Cerebellar nuclear complex (tissue), 1 donor: ENCODE measurements at places on chromosomes 12 and 14.
A peak's percentile ranks its signal among the peaks of the same experiment; 100 is the strongest.

GRCh38 chr12:69022674-69023073 is 89.7 kb upstream of the CPM start:
- no peak for DNase-seq

- no peak for DNase-seq
Measured at GRCh38 chr12:106281056-106281782, 21.3 kb upstream of the TCP11L2 start.

GRCh38 chr14:94282991-94283723 is 9.9 kb downstream of the SERPINA10 start:
- no peak for DNase-seq

DNA sequence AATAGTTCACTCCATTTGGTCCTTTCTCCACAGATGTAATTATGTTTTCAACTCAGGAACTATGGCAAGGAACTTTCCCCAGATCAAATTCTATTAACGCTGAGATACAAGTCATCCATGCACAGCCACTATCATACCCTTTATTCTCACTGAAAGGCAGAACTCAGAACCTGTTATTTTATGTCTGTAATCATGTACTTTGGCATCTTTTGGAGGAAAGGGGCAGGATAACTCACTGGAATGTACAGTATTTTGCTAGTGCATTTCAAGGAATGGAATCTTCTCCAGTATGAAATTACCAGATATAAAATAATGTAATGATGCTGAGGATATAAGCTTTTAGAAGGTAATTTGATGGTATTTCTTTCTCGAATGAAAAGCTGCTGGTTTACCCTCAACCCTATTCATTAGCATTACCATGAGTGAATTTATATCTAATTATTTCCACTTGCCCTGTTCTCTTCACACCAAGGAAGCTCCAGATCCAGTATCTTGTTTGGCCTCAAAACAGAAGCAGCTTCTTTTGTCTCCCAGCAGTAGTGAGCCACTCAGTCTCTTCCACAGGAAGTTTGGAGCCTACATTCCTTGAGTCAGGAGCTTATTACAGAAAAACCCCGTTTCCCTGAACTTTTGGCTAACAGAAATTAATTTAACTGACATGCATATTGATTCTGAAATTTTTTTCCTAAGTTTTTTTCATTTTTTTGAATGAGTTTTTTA is 10.0 kb upstream of the AMHR2 start:
- DNase-seq: no peak

- DNase-seq: no peak
Measured at GRCh38 chr12:69873429-69873828, 48.4 kb downstream of the MYRFL start.

GRCh38 chr14:102517392-102518062 is 8.0 kb upstream of the ANKRD9 start:
- DNase-seq: no peak

GRCh38 chr14:89221109-89221810 is 195.8 kb downstream of the FOXN3 start:
- no peak for DNase-seq

DNA sequence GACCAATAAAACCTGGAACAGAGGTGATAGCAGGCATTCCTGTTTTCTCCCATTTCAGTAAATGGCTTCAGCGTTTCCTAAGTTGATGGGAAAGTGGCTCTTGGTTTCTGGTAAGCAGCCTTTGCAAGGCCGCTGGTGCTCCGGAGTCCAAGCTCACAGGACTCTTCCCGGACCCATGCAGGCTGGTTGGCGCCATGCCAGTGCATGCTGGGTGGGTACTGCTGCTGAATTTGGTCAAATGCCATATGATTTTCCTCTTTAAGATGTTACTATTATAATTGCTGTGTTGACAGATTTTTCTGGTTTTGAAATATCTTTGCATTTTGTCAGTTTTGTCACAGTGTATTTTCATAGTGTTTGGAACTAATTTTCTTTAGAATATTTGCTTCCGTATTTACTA is 27.7 kb downstream of the PPP2R5C start:
- peak; percentile 3 for DNase-seq

GRCh38 chr12:132702640-132703039 is 8.0 kb upstream of the PGAM5 start:
- no peak for DNase-seq

- DNase-seq: no peak
Measured at GRCh38 chr12:132772606-132773005, 11.0 kb upstream of the ANKLE2 start.

GRCh38 chr14:36874396-36875138 is 212.9 kb downstream of the PAX9 start:
- DNase-seq: no peak

DNA sequence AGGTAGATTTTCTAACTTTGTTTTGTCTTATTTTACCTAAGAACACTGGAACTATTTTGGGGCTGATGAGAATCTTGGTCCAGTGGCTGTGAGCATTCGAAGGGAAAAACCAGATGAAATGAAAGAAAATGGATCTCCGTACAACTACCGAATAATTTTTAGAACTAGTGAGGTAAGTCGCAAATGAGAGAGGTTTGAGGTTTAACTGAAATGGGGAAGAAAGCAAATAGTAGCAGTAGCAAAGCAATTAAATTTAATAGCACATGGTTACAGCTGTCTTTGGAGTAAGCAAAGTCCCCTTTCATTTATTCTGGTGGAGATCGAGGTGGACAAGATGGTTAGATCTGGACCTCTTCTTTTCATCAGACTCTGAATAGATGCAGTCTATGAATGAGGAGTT is 313.5 kb upstream of the RGS6 start:
- no peak for DNase-seq

DNA sequence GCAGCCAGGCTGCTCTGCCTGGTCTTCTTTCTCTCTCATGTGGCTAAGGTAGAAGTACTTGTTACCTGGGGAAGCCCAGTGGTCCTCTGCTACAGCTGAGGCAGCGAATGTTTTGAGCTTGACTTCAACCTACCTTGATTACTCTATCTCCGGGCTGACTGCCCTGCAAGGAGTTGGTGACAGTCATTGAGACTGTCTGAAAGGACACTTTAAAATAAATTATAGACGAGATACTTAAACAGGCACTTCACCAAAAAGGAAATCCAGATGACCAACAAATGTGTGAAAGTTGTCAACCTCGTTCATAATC is 474 bp upstream of the CIT start:
- DNase-seq: no peak

- no peak for DNase-seq
Measured at GRCh38 chr14:64119500-64119899, 174.7 kb downstream of the ESR2 start.

DNA sequence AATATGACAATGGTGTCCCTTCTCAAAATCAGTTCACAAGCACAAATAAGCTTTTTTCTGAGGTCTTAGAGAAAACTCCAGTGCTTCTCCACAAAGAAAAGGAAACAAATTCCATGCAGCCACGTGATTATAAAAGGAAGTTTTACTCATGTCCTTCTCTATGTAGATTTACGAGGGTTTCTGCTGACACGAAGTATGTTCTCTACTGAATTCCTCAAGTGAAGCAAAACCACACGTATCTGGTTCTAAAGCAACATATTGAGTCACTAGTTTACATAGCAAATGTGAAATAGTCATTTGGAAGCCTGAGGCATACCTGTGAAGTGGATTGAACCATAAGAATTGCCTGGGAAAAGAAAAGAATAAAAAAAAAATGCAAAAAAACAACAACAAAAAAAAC is 31.9 kb downstream of the BMP4 start:
- DNase-seq: no peak

DNA sequence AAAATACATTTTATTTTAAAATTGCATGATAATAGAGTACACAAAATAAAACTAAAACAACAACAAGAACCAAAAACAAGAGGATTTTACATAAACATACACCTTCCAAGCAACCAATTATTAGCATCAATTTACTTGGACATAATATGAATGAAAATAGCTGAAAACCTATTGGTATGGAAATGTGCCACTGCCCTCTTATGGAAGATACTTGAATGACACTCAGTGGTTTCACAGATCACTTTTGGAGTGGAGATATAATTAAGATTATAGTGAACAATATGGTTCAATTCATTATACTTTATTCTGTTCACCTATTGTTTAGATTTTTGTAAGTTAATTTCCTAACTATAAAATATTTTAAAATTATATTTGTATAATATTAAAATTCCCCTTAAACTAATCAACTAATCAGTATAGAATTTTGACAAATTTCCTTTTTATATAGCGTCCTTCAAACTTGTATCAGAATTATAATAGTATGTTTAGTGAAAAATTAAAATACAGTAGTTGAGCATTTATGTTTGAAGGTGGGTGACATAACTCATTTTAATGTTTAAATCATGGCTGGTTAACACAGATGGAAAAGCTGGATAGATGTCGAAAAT is 70.1 kb downstream of the SLC6A15 start:
- no peak for DNase-seq

GRCh38 chr14:34003082-34003668 is 52.3 kb upstream of the EGLN3 start:
- DNase-seq: no peak

GRCh38 chr12:99600388-99600787 is 47.2 kb upstream of the GARIN6 start:
- DNase-seq: no peak

DNA sequence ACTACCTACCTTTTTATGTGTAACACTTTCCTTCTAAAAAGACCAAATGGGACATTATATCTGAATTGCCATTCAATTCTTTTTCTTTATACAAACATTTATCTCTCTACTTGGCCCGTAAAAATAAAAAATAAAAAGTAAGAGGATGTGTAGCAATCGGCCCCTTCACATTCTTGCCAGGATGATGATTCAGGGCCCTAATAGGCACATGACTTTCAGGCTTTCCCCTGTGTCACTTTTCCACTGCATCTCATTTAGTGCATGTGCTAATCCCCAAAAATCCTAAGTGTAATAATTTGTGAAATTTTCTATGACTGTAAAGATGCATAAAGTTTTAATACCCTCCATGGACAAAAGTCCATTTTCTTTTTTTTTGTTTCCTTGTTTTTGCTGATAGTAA is 23.0 kb upstream of the ATP2B1 start:
- DNase-seq: no peak

GRCh38 chr14:61109288-61109687 is 128.2 kb downstream of the SLC38A6 start:
- no peak for DNase-seq

GRCh38 chr12:79451978-79452377 is 238.8 kb downstream of the PAWR start:
- DNase-seq: no peak

DNA sequence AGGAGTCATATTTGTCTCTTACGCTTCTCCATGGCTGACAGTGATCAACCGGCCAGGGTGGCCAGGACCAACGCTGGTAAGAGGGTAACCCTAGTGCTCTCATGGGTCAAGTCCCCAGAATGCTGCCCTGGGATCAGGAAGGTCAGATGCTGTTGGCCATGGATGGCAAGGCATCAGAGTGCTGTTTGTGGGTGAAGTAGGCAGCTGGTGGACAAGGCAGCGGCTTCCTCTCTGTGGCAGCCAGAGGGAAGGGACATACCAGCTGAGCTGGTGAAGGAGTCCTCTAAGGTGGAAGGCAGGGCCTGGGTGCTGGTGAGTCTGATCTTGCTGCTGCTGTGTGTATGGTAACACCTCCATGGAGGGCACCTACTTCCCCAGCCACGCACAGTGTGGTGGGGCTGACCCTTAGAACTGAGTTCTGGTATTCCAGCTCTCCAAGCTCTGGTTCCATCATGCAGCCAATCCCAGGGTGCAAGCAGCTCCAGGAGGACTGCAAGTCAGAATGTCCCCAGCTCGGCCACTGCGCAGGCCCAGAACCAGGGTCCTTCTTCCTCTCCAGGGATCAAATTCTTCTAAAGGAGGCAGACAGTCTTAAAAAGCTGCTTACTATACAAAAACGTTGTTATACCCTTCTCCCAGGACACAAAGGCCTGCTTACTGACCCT is 13.4 kb upstream of the SMOC1 start:
- no peak for DNase-seq

DNA sequence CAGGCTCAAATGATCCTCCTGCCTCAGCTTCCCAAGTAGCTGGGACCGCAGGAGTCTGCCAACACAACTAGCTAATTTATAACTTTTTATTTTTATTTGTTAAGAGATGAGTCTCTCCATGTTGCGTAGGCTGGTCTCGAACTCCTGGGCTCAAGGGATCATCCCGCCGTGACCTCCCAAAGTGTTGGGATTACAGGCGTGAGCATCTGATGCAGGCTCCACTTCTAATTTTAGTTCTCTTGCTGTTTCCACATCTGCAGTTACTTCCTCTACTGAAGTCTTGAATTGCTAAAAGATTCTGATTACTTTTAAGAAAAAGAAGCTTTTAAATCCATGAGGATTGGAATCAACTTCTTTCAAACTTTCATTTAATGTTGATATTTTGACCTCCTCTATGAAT is 13.4 kb upstream of the SNX6 start:
- DNase-seq: no peak

DNA sequence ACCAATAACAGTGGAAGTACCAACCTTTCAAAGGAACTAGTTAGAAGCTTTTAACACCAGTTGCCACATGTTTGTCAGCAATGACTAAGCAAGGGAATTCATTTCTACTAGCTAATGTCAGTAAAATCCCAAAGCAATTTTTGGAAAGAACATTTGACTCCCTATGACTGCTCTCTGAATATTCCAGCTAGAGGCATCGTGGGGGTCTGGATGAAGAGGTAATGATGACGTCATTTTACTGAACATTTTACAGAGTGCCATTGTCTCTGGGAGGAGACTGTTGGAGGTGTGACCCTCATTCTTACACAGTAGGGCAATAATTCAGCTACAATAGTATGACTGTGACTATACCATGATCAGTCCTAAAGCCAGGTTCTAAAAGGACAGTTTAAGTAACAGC is 204.8 kb downstream of the ITPR2 start:
- DNase-seq: no peak

- no peak for DNase-seq
Measured at GRCh38 chr14:79588398-79588797, 622.9 kb downstream of the DIO2 start.
